Psoas muscle (tissue), 8 donors: ENCODE measurements at places on chromosomes 6 and 20. TPM values are rescaled to one million over a fixed set of nuclear protein-coding genes. Genes with fewer than 3 reads are reported as not detected.

The WFDC12 gene
- total RNA-seq, result not detected

The ZFP57 gene
- not detected for total RNA-seq

The DAAM2 gene
- 26.5 TPM for total RNA-seq

The RFX6 gene
- not detected for total RNA-seq

The HLA-DPB1 gene
- 17.0 TPM for total RNA-seq

The HCK gene
- 3.3 TPM for total RNA-seq

The KCNQ5 gene
- 25.7 TPM for total RNA-seq

The SIRPG gene
- not detected for total RNA-seq

DNA sequence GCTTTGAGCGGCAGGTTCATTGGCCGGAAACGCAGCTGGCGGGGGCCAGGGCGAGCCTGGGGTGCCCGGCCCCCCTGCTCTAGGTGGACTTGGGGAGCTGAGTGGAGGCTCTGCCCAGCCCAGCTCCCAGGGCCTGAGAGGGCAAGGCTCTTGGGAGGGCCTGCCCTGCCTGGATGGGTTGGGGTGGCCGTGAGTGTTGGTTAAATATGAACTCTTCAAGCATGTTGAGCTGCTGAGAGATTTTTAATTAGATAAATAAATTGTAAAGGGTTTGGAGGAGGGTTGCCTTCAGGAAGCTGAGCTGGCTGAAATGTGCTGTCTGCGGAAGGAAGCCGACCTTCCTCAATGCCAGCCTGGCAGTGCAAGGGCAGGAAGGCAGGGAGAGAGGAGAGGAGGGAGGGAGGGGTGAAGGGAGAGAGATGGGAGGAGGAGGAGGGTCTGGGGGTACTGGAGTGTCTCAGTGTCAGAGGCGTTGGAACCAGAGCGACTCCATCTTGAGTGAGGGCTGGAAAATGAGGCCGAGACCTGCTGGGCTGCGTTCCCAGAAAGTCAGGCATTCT is 39.4 kb upstream of the PMEPA1 start:
- DNase-seq, result no peak

DNA sequence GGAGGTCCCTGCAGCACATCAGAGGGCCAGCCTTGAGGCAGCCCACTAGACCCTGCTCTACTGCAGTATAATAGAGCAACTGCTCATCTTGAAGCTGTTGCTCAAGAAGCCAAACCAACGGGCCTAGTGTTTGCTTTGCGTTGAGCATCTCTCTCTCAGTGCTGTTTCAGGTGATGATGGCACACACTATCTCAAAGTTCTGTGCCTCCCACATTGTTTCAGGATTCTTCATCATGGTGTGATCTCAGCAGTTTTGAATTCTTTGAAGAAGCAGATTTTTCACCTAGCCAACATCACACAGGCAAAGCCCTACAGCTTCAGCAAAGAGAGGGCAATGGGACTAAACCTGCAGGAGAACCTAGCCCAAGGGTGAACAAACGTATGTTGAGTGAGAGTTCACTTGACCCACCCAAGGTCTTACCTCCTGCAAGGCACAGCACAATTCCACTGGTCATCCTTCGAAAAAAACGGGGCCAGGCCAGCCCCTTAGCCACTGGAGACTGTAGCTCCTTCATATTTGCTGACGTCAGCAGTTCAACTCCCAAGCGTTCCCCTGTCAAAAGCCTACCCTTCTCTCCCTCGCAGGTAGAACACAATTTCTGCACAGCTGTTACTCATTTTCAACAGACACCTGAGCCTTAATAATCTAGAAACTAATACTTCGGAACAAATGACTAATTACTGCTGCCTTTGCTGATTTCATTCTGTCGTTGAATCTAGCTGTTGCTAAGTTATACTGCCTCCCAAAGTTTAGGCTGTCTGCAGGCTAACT is 15.8 kb downstream of the MYB start:
- DNase-seq, result no peak

DNA sequence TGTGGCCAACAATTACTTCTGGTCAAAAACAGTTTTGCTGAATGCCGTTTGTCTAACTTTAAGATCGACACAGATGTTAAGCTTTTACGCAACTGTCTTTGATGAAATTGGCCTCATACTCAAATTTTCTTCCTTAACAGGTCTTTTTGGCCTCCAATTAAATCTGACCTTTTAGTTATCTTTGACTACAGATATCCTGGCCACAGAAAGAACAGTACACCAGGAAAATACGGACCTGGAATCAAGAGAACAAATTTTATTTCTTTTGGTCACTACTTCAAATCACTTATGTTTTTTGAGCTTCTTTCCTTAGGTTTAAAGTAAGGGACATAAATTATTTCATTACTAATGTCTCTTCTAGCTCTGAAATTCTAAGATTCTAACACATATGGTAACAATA is 49.8 kb downstream of the IBTK start:
- no peak for DNase-seq

DNA sequence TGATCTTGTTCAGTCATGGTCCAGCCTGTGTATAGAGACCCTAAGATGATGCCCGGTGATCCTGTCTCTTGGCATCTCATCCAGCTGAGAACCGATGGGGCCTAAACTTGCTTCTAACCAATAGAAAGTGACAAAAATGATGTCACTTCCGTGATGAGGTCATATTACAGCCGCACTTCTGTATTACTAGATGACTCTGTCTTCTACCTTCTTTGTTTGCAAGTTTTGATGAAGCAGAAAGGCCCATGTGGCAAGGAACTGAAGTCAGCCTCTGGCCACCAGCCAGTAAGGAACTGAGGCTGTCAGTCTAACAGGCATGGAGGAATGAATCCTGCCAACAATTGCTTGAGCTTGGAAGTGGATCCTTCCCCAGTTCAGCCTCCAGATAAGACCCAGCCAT is 32.8 kb upstream of the HLA-C start:
- no peak for DNase-seq

DNA sequence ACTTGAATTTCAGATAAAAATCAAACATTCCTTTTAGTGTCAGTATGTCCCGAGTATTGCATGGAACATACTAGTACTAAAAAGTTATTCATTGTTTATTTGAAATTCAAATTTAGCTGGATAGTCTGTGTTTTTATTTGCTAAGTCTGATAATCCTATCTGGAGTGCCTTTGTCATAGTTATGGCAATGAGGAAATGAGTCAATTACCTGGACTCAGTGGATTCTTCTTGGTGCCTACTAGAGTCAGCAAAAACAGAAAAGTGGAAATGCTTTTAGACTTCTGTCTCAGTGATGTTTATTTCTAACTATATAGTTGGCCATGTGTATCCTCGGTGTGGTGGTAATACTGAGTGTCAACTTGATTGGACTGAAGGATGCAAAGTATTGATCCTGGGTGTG is 121.3 kb upstream of the EEF1E1 start:
- DNase-seq, result no peak

DNA sequence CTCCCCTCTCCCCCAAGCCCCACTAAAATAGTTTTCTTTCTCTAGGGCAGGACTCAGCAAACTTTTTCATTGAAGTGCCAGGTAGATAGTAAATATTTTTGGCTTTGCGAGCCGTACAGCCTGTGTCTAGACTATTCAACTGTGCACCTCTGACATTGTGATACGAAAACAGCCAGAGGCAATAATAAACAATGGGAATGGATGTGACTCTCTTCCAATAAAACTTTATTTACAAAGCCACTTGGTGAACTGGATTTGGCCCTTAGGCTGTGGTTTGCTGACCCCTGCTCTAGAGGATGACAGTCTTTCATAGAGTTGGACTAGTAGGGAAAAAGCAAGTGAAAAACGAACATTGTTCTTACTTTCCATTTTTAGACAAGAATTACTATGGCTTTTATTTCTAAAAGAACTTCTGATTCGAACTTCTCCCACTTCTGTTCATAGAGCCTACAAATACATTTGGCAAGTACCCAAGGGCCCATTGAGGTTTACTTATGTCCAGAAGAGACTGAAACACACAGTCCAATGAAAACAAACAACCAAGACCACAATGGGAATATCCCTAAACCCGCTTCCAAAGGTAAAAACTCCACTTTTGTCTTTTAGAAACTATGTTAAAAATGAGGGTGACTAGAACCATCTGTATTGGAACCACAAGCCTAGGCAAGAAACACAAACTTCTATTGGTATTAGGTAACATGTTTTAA is 46.4 kb upstream of the CDKAL1 start:
- DNase-seq, result no peak

GRCh38 chr6:113920663-113921267 is 50.2 kb downstream of the HDAC2 start:
- DNase-seq, result no peak

- peak; percentile 99 for DNase-seq
These were observed at the start of gene KIZ for GRCh38 chr20:21125849-21126580. Gene KIZ, plus strand, starts transcription at chr20:21126082. Its CDS starts 34 bp downstream, at chr20:21126116.

- no peak for DNase-seq
These were observed 89.9 kb downstream of the DOK5 start for GRCh38 chr20:54565255-54565654.

GRCh38 chr6:11442495-11442894 is 95.1 kb upstream of the TMEM170B start:
- DNase-seq, result no peak

- no peak for DNase-seq
These were observed 5.1 kb downstream of the BLOC1S5 start for GRCh38 chr6:8059129-8059528.

GRCh38 chr6:1599469-1599868 is 10.2 kb upstream of the FOXC1 start:
- DNase-seq, result no peak
